ENCODE measurements at places on chromosomes 11 and 22.

GRCh38 chr11:19955660-19956059 lies 204.6 kb downstream of the DBX1 start:
- H3K4me3 ChIP-seq, result no peak overlapping the region
- peaks cover 17% of the 10 kb centered on the region for H3K4me1 ChIP-seq
- H3K27ac ChIP-seq, result no peak overlapping the region
- no peak for DNase-seq

GRCh38 chr11:104090767-104091166 lies 54.3 kb downstream of the DDI1 start:
- no peaks in the 10 kb centered on the region for H3K36me3 ChIP-seq
- no peak for DNase-seq
- H3K27me3 ChIP-seq, result no peaks in the 10 kb centered on the region
- no peak overlapping the region for H3K4me3 ChIP-seq
- no peak overlapping the region for H3K27ac ChIP-seq

DNA sequence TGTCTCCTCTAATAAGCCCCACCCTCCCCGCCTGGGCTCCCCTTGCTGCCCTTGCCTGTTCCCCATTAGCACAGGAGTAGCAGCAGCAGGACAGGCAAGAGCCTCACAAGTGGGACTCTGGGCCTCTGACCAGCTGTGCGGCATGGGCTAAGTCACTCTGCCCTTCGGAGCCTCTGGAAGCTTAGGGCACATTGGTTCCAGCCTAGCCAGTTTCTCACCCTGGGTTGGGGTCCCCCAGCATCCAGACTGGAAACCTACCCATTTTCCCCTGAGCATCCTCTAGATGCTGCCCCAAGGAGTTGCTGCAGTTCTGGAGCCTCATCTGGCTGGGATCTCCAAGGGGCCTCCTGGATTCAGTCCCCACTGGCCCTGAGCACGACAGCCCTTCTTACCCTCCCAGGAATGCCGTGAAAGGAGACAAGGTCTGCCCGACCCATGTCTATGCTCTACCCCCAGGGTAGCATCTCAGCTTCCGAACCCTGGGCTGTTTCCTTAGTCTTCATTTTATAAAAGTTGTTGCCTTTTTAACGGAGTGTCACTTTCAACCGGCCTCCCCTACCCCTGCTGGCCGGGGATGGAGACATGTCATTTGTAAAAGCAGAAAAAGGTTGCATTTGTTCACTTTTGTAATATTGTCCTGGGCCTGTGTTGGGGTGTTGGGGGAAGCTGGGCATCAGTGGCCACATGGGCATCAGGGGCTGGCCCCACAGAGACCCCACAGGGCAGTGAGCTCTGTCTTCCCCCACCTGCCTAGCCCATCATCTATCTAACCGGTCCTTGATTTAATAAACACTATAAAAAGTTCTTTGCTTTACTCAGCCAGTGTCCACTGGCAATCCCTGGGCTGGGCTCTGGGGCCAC lies 14.4 kb downstream of the TSKU start:
- no peak for DNase-seq
- no peak overlapping the region for H3K4me3 ChIP-seq
- H3K4me1 ChIP-seq, result peaks cover 52% of the 10 kb centered on the region
- H3K27ac ChIP-seq, result no peak overlapping the region
- peaks cover 25% of the 10 kb centered on the region for H3K36me3 ChIP-seq

GRCh38 chr11:67429038-67429668 lies 859 bp downstream of the RPS6KB2 start:
- no peaks in the 10 kb centered on the region for H3K27me3 ChIP-seq
- DNase-seq, result no peak
- peak overlapping the region; percentile 88 for H3K4me3 ChIP-seq
- peaks cover 36% of the 10 kb centered on the region for H3K36me3 ChIP-seq
- H3K27ac ChIP-seq, result no peak overlapping the region
- peaks cover 12% of the 10 kb centered on the region for H3K4me1 ChIP-seq

DNA sequence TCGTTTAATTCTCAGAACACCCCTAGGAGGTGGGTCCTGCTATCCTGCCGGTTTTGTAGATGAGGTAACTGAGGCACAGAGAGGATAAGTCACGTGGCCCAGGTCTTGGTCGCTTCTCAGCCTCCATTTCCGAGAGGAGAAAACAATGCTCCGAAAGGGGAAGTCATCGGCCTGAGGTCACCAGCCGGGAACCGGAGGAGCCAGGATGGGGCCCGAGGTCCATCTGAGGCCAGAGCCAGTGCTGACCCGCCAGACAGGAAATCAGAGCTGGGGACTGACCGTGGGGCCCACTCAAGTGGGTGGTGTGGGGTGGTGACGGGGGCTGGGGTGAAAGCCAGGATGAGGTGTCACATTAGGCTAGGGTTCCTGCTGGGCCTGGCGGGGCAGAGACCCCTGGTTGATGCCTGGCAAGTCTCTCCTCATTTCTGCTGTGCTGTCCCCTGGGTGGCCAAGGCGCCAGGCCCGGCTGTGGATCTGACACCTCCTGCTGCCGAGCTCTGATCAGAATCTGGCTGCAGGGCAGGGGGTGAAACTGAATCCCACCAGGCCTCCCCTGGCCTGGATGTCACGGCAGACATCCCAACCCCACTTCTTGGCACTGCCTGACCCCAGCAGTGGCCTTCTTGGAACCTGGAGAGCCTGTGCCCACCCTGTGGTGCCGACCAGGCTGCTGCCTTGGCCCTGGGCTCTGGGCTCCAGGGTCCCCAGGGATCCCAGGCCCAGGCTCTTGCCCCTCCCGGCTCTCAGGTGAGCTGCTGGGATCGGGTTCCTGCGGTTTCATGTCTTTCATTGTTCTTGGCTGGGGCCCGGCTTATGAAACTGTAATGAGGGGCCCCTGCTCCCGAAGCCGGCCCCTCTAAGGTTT lies 12.0 kb downstream of the TRIOBP start:
- DNase-seq, result no peak
- H3K36me3 ChIP-seq, result no peaks in the 10 kb centered on the region
- no peaks in the 10 kb centered on the region for H3K4me1 ChIP-seq
- H3K27me3 ChIP-seq, result no peaks in the 10 kb centered on the region
- H3K27ac ChIP-seq, result no peak overlapping the region

DNA sequence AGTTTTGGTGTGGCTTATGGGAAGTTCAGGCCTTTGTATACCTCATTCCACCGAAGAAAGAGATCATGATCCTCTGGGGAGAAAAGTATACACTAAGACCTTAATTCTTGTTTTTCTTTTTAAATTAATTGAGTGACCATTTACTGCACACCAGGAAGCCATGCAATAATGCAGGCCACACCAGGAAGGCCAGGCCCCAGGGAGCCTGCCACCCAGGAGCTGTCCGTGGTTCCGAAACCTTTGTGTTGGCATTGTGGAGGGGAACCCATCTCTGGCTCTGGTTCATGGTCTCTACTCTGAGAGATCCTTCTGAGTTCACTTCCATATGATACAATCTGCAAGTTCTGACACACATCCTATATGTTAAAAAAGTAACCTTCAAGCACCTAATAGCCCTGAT lies 291.8 kb downstream of the MIAT start:
- H3K4me3 ChIP-seq, result no peak overlapping the region
- peaks cover 33% of the 10 kb centered on the region for H3K27me3 ChIP-seq
- DNase-seq, result no peak
- no peaks in the 10 kb centered on the region for H3K4me1 ChIP-seq
- H3K27ac ChIP-seq, result no peak overlapping the region

DNA sequence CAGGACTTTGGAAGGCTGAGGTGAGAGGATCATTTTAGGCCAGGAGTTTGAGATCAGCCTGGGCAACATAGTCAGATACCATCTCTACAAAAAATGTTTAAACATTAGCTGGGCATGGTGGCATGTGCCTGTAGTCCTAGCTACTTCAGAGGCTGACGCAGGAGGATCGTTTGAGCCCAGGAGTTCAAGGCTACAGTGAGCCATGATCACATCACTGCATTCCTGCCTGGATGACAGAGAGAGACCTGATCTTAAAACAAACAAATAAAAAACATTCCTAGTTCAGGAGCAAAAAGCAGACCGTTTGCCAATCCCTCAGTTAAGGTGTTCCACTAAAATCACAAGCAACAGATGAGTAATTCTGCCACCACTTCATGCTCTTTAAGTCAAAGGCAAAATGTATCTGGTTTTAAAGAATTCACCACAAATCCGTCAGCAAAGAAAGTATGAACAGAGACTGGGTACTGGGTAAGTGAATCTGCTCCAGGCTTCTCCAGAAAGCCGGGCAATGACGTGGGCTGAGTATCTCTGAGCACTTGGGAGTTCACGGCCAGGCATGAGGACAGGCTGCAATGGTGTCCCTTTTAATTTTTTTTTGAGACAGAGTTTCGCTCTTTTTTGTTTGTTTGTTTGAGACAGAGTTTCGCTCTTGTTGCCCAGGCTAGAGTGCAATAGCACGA lies 19.5 kb downstream of the CLTCL1 start:
- H3K4me3 ChIP-seq, result no peak overlapping the region
- DNase-seq, result no peak
- H3K4me1 ChIP-seq, result no peaks in the 10 kb centered on the region
- no peaks in the 10 kb centered on the region for H3K36me3 ChIP-seq
- H3K27me3 ChIP-seq, result no peaks in the 10 kb centered on the region

DNA sequence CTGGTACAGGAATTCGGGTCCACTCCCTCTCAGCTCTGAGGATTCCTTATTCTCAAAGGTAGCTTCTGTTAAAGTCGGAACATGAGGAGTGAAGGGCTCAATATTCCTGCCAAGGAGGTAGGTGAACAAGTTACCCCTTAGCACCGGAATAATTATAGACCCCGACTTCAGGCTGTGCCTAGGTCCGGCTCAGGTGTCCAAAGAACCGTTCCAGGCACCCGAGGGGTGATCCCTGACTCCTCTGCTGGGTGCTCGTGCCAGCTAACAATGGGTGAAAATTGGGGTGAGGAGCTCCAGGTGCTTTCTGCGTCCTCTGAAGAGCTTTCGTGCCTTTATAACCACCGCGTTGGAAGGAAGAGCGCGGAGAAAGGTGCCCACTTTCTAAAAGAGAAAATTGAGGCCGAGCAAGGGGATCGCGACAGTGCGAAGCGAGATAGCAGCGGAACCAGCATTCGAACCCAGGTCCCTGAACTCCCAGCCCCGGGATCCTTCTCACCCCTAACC lies 393 bp downstream of the CYB561A3 start:
- H3K27ac ChIP-seq, result peak overlapping the region; percentile 86
- peak overlapping the region; percentile 70 for H3K4me3 ChIP-seq
- no peak for DNase-seq

DNA sequence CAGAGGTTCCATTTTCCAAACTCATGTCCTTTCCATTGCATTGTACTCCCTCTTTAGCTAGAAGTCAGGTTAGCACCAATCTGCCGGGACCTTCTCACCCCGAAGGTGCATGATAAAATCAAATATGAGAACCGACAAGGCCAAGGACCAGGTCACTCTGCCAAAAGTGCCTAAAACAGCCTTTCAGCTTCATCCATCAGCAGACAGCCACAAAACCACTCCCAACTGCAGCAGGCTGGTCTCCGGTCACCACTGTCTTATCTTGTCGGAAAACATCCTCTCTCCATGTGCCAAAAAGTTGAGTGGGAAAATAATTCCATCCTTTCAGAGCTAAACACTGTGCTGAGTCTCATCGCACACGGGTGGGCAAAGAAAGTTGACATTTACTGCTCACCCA lies 1.4 kb downstream of the PI4KA start:
- H3K27ac ChIP-seq, result peak overlapping the region; percentile 96
- peaks cover under 1% of the 10 kb centered on the region for H3K36me3 ChIP-seq
- DNase-seq, result no peak

- H3K27ac ChIP-seq, result no peak overlapping the region
- no peaks in the 10 kb centered on the region for H3K36me3 ChIP-seq
- DNase-seq, result no peak
- H3K27me3 ChIP-seq, result peaks cover 4% of the 10 kb centered on the region
Observed at GRCh38 chr11:107696140-107696539, 15.7 kb downstream of the SLN start.

DNA sequence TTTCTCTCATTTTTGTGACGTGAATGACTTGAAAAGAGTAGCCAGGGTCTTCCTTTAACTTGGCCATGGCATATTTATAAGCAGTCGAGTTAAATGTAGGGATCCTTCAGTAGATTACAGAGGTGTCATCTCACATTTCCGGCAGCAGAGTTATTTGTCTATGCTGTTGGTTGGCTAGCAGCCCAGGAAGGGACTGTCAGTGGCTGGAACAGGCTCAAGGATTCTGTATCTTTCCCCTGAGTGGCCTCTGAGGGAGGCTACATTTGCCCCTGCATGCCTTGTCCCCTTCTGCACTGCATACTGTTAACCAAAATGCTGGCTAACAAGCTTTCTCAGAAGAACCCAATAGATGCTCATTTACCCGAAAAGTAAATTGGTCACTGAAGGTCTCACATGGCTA lies 187.6 kb downstream of the PGR start:
- no peak overlapping the region for H3K27ac ChIP-seq
- DNase-seq, result no peak
- H3K4me3 ChIP-seq, result no peak overlapping the region
- H3K36me3 ChIP-seq, result peaks cover 4% of the 10 kb centered on the region
- H3K27me3 ChIP-seq, result no peaks in the 10 kb centered on the region
- no peaks in the 10 kb centered on the region for H3K4me1 ChIP-seq

DNA sequence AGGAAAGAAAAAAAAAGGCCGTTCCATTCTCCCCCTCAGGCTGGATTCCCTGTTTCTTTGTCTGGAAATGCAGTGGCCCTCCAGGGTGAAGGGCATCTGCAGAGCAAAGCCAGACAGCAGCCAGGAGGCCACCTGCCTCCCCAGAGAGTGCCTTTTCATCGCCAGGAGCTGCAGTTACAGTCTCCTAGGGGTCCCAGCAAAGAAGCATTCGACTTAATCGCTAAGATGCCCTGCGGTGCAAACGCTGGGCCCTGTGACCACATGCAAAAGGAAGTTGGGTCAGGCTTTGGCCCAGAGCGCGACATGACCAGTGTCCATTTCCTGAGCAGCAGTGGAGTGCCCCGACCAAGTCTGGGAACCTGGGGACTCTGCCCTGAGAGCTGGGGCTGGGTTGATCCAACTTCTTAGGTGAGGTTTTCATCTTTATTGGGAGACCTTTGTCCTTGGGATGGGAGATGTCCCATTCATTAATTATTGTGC lies 304.6 kb downstream of the OPCML start:
- peaks cover 34% of the 10 kb centered on the region for H3K4me1 ChIP-seq
- no peak overlapping the region for H3K4me3 ChIP-seq
- H3K27me3 ChIP-seq, result no peaks in the 10 kb centered on the region
- peak; percentile 25 for DNase-seq
- H3K36me3 ChIP-seq, result no peaks in the 10 kb centered on the region

DNA sequence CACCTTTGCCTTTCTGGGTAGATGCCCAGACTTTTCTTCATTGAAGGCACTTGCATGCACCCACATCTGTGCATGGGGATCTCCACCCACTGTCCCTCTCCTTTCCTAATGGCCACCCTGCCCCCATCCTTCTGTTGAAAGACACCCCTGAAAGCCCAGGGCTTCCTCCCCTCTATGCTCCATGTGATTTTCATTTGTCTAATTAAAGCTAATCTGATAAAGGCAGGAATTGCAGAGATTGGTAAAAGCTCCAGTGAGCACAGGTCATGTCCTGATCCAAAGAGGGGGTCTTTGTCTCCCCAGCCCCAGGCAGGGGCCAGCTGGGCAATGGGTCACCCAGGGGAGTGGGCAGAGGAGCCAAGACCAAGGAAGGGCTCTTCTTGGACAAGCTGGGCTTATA lies 107.6 kb upstream of the CD82 start:
- no peak overlapping the region for H3K4me3 ChIP-seq
- DNase-seq, result no peak
- no peak overlapping the region for H3K27ac ChIP-seq
- H3K36me3 ChIP-seq, result no peaks in the 10 kb centered on the region
- peaks cover 9% of the 10 kb centered on the region for H3K27me3 ChIP-seq

- no peaks in the 10 kb centered on the region for H3K36me3 ChIP-seq
- peaks cover 20% of the 10 kb centered on the region for H3K4me1 ChIP-seq
- no peak overlapping the region for H3K4me3 ChIP-seq
Observed at GRCh38 chr11:69915151-69915500, 95.9 kb upstream of the FGF3 start.

All from large intestine (tissue), 12 donors.